GM23338 (cell line): ENCODE measurements at places on chromosomes 3 and 15. TPM values are rescaled to one million over a fixed set of nuclear protein-coding genes. Genes with fewer than 3 reads are reported as not detected.

- no peak for DNase-seq
These were observed 7.3 kb downstream of the CCDC33 start for GRCh38 chr15:74243431-74243830.

DNA sequence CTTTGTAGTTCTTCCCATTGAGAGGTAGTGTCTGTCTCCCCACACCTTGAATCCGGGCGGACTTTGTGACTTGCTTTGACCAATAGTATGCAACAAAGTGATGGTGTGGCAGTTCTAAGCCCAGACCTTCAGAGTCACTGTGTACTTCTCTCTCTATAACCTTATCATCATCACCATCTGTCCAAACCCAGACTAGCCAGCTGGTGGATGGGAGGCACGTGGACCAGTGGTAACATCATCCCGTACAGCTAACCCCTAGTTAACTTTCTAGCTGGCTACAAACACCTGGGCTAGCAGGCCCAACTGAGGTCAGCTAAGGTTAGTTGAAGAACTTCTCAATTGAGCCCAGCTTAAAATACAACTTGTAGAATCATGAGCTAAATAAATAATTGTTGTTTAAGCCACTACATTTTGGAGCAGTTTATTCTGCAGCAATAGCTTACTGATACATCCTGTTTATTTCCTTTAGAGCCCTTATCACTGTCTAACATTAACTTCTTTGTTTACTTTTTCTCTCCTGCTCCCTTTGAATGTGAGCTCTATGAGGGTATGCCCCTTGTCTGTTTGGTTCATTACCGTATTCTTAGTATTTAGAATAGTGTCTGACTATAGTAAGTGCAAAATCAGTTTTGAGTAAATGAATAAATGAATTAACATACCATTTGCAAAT is 11.5 kb upstream of the CCR9 start:
- no peak for DNase-seq

The PYGO1 gene
- total RNA-seq, result 0.50 and 0.52 TPM in 2 replicates

- no peak for DNase-seq
These were observed 36.8 kb downstream of the TFG start for GRCh38 chr3:100746092-100746491.

GRCh38 chr3:143977341-143978262 is 6.0 kb downstream of the DIPK2A start:
- no peak for DNase-seq

GRCh38 chr3:108345492-108346205 is 49.3 kb downstream of the HHLA2 start:
- DNase-seq, result peak; percentile 6

DNA sequence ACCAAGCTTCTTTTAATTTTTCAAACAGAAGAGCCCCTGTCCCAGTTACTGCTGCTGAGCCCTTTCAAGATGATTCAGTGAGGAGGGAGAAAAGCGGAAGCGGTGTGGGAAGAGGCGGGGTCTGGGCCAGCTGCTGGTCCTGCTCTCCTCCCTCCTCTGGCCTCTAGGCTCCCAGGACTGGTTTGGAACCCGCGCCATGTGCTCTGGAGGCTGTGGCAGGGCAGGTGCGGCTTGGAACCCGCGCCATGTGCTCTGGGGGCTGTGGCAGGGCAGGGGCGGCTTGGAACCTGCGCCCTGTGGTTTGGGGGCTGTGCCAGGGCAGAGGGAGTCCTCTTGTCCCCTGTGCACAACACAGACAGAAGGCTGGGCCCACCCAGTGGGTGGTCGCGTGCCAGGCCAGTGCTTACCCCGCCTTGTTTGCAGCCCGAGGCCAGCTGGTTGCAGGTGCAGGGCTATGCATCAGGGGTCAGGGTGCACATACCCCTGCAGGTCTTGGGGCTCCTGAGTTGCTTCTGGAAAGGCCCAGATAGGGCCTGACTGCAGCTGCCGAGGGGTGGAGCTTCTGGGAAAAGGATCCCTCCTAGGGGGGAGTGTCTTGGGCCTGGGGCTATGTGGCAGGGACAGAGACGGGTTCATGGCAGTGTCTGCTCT is 12.2 kb downstream of the ALG1L2 start:
- DNase-seq, result peak; percentile 51

The CACNA2D2 gene
- total RNA-seq, result 10.3 and 11.4 TPM in 2 replicates

DNA sequence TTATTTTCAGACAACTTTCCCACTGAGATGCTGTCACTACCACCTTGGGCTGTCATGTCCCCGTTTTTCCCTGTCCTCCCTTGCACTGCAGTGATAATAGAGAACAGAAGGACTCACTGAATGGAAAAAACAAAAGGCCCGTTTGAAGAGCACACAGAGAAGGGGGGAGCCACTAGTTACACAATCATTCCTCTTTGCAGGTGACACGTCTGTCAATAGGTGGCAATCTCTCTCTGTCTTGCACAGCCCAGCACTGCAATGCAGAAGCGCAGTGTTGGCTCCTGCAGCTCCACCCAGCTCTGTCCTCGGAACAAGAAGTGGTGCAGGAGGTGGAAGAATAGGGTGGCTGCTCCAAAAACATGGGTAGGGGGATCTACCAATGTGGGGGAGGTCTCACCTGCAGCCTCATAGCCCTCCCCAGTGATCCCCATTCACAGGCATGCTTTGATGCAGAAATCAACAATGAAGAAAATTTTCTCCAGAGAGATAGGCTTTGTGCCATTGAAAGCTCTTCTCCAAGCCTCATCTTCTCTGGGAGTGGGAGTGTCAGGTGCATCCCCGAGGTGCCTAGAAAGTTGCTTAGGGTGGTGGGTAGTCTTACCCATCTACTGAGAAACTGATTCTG is 31.8 kb downstream of the FSTL1 start:
- DNase-seq, result peak; percentile 79

- DNase-seq, result no peak
These were observed 47.5 kb downstream of the ABTB1 start for GRCh38 chr3:127720161-127720823.

- DNase-seq, result no peak
These were observed 64.4 kb upstream of the ACAN start for GRCh38 chr15:88738796-88739195.
